ENCODE measurements at places on chromosomes 1 and 21. TPM values are rescaled to one million over a fixed set of nuclear protein-coding genes. Genes with fewer than 3 reads are reported as not detected.

- H3K4me1 ChIP-seq: no peaks in the 10 kb centered on the region
- H3K27ac ChIP-seq: no peak overlapping the region
- H3K27me3 ChIP-seq: no peaks in the 10 kb centered on the region
Observed at GRCh38 chr21:29064850-29065481, 8.5 kb downstream of the CCT8 start.

DNA sequence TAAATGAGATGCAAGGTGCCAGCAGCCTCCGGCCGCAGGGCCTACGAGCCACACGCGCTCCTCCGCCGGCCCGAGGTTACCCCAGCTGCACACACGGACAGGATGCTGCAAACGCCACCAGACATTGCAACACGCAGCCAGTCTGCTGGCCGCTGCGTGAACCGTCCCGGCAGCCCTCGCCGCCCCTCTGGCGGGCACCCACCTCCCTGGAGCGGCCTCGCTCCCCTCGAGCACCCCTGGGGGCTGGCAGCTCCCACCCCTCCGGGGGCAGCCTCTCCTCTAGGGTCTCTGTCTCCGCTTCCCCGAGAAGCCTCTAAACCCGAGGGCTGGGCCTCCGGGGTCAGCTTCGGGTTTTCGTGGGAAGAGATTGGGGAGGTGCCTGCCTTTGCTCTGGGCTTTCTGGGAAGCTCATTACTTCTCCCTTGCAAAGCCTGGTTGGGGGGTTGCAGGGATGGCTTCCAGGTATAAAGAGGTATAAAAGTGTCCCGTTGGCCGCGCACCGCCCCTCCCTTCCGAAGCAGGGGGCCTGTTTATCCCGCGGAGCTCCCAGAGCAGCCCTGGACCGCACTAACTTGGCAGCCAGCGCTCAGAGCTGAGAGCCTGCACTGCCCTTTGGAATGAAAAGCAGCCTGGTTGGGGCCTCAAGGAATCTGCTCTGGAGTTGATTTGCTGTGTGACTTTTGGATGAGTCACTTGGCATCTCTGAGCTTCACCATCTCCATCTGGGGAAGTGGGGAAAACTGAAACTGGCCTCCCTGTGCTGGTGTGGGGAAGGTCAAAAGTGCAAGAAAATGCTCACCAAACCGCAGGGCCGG is 21.8 kb downstream of the DHRS3 start:
- H3K36me3 ChIP-seq: peaks cover 10% of the 10 kb centered on the region
- DNase-seq: peak; percentile 97
- H3K27ac ChIP-seq: peak overlapping the region; percentile 86
- peaks cover 3% of the 10 kb centered on the region for H3K4me1 ChIP-seq
- H3K4me3 ChIP-seq: peak overlapping the region; percentile 37

- no peaks in the 10 kb centered on the region for H3K27me3 ChIP-seq
- no peaks in the 10 kb centered on the region for H3K36me3 ChIP-seq
- no peak for DNase-seq
- H3K4me3 ChIP-seq: no peak overlapping the region
Observed at GRCh38 chr1:178086294-178086693, 7.6 kb upstream of the RASAL2 start.

DNA sequence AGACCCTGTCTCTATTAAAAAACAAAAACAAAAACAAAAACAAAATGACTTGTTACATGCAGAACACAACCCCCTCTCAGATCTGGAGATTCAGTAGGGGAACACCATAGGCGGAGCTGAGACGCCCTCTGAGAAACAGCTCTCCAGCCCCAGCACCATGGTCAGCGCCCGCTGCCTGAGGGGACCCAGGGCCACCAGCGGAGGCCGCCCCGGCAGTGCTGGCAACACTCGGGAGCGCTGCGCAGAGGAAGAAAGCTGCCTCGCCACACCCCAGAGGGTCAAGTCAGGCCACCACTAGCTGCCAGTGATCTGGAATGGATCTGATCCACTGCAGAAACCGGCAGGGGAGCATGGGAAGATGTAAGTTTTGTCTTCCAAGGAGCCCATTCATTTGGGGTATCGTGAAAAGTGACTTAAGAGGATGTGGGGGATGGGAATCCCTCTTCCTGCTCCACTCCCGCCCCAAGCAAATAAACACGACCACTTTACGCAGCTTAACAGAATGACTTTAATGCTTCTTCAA is 3.1 kb downstream of the ACTA1 start:
- H3K4me3 ChIP-seq: no peak overlapping the region
- H3K36me3 ChIP-seq: no peaks in the 10 kb centered on the region
- peak; percentile 46 for DNase-seq
- H3K27me3 ChIP-seq: no peaks in the 10 kb centered on the region

- no peak for DNase-seq
- H3K27me3 ChIP-seq: no peaks in the 10 kb centered on the region
- H3K4me3 ChIP-seq: no peak overlapping the region
- H3K4me1 ChIP-seq: peaks cover 26% of the 10 kb centered on the region
Observed at GRCh38 chr1:211527006-211527405, 35.0 kb upstream of the RD3 start.

DNA sequence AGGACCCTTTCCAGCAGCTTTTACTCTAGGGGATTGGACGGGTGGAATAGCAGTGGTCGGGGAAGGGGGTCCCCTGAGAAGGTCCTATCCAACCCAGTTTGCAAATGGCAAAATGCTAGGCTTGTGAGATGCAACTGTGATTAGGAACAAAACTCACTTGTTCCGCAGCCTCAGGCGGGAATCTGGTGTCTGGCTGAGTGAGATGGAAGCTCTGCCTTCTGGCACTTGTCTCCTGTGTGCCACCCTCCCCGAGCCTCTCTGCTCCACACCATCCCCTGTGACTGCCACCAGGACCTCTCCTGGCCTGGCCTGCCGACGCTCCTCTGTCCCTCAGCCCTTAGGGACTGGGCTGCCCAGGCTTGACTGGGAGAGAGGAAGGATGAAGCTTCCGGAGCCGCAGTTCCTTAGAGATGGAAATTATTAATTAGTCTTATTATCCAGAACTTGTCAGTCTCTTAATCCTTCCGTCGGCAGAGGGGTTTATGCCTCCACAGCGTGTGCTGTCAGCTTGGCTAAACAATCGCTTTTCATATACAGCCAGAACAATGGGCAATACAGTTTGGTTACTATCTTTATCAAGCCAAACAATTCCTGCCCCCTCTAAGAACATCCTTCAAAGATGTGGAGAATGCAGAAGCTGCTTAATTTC is 292.8 kb upstream of the VAMP3 start:
- H3K27ac ChIP-seq: peak overlapping the region; percentile 18
- no peak overlapping the region for H3K4me3 ChIP-seq
- DNase-seq: no peak
- no peaks in the 10 kb centered on the region for H3K36me3 ChIP-seq
- H3K4me1 ChIP-seq: no peaks in the 10 kb centered on the region

GRCh38 chr1:226990133-226990716 is 50.1 kb downstream of the COQ8A start:
- peaks cover 22% of the 10 kb centered on the region for H3K36me3 ChIP-seq
- H3K4me1 ChIP-seq: peaks cover 6% of the 10 kb centered on the region
- peak; percentile 67 for DNase-seq
- no peak overlapping the region for H3K4me3 ChIP-seq
- no peaks in the 10 kb centered on the region for H3K27me3 ChIP-seq

KCNT2 gene
- total RNA-seq: 7.6 TPM

PLEKHM2 gene
- 21.8 TPM for total RNA-seq
